Activated naive CD8-positive, alpha-beta T cell treated with anti-CD3 and anti-CD28 coated beads, Interleukin-2, amount 10 ng/mL, durations not matched to agents 7 days and 5 days (primary cell): ENCODE measurements at places on chromosomes 2 and 18. TPM values are rescaled to one million over a fixed set of nuclear protein-coding genes. Genes with fewer than 3 reads are reported as not detected.

GRCh38 chr2:193336781-193337180, 1142.0 kb upstream of the TMEFF2 start:
- DNase-seq, result no peak

- no peak for DNase-seq
Observed at GRCh38 chr2:198100346-198100745, 296.0 kb downstream of the PLCL1 start.

EFR3B gene
- 0.08 TPM for total RNA-seq

- DNase-seq, result peak; percentile 74
Observed at GRCh38 chr2:36785179-36785795, 88.8 kb downstream of the VIT start.

GRCh38 chr2:173773076-173773475, 192.1 kb downstream of the SP3 start:
- DNase-seq, result no peak

- no peak for DNase-seq
Observed at GRCh38 chr2:70633508-70633907, 79.9 kb upstream of the TGFA start.

ASPRV1 gene
- 1.2 TPM for total RNA-seq

- DNase-seq, result no peak
Observed at GRCh38 chr2:172998547-172999272, 76.9 kb upstream of the MAP3K20 start.

DNA sequence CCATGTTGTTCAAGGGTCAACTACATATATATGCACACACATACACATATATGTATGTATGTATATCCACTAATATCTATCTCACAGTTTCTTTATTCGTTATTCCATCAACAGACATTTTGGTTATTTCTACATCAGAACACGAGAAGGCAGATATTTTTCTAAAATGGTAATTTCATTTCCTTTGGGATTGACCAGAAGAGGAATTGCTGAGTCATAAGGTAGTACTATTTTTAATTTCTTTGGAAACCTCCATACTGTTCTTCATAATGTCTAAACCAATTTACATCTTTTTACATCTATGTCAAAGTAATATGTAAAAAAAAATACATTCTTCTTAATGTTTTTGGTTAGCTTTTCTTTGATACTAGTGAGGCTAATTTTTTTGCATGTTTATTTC, 630.7 kb upstream of the GCFC2 start:
- DNase-seq, result no peak

RFX8 gene
- total RNA-seq, result 2.2 TPM

DNA sequence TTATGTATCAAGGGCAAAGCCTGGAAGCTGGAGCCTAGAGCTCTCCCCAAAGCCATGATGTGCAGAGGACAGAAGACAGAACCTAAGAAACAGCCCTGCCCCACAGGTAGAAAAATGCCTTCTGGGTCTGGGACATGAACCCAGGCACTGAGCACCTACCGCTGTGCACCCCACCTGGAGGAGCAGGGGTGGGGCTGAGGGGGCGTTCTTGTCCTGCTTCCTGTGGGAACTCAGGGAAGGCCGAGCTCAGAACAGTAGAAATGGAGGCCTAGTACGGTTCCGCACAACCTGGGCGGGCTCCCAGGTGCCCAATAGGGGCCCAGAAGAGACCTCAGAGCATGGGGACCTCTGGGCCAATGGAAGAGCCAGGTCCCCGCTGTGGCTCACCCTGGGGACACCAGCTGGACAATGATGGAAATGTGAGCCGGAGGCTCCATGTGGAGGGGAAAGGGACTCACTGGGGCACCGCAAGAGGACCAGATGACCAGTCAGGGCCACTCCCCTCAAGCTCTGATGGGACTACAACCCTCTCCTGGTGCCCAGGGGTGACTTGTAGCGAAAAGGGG, 3.2 kb downstream of the CRACDL start:
- no peak for DNase-seq

GRCh38 chr2:224883172-224883516, 159.1 kb downstream of the DOCK10 start:
- no peak for DNase-seq

XDH gene
- total RNA-seq, result not detected

C1GALT1C1L gene
- not detected for total RNA-seq

PCARE gene
- total RNA-seq, result not detected

FAM110C gene
- total RNA-seq, result 0.68 TPM

RAX gene
- not detected for total RNA-seq

DNA sequence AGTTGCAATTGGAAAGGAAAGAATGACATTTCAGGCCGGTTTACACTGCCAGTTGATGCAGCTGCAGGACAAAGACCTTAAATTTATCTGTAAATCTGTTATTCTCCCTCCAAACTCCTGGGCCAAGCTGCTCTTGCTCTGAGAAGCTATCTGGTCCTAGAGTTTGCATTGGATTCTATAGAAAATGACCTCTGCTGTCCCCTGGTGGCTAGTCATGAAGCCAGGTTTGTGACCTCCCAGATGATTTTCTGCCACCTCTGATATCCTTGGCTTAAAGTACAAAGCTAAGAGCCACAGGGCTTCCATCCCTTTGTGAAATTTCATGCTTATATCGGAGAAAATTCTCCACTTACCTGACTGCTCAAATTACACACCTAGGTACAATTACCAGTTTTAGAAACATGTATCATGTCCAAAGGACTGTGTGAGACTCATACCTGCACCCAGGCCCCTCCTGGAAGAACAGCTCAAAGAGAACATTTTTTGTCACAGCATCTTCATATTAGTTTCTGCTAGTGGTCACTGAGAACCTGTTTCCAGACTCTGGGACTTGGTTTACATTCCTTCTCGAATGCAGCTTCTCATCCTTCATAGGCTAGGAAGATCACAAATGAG, 28.9 kb upstream of the IER3IP1 start:
- no peak for DNase-seq

- DNase-seq, result no peak
Observed at GRCh38 chr2:39118786-39119499, 1.9 kb downstream of the SOS1 start.

GAD1 gene
- total RNA-seq, result 1.6 TPM

- DNase-seq, result no peak
Observed at GRCh38 chr2:200338692-200339091, 32.2 kb downstream of the SPATS2L start.

GRCh38 chr2:123262856-123263255, 762.2 kb upstream of the CNTNAP5 start:
- no peak for DNase-seq

RMND5A gene
- 36.1 TPM for total RNA-seq

DNA sequence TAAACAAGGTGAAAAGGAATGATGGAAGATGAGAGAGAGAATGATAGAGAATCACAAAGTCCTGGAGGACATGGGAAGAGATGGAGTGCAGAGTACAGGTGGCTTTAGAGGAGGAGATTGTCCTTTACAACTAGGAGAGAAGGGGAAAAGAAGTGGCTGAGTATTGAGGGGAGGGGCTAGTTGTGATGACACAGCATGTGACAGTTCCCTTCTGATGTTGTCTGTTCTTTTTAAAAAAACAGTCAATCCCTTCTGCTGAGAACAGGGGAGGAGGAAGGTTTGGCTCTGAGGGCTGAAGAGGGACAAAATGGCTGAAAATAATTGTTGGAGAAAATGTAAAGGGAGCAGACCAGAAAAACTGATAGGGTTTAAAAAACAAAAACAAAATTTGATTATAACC, 44.0 kb downstream of the STEAP3 start:
- no peak for DNase-seq

DNA sequence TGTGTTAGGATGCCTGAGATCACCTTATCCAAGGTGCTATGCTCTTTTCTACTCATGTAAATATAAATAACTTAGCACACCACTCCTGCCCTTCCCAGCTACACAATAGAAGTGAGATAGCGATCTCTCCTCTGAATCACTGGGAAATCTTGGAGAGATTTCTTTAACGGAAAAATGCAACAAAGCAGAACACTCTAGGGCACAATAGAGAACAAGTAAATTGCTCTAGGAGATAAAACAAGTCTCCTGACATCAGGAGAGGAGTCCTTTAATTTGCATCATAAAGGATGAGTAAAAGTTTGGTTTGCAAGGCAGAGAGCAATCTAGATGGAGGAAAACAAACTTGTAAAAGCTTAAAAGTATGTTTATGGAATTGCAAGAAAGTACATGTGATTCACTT, 224.1 kb downstream of the PAX3 start:
- DNase-seq, result no peak

GRCh38 chr2:40103163-40103562, 324.1 kb upstream of the THUMPD2 start:
- DNase-seq, result no peak

DNA sequence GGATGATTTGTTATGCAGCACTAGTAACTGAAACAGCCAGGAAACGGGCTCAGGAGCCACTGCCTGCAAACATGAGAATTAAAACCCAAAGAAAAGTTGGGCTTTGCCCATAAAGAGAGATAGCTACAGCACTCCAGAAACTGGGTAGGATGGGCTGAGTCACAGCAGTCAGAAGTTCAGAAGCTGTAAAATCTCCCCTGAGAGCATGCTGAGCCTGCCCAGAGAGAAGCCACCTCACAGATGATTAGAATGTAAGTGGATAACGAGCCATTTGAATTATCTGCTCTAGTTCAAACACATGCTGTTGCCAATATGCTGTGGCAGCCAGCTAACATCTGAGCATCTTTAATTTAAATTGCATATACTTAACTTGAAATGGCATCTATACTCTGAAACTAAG, 388.1 kb upstream of the ACVR2A start:
- DNase-seq, result no peak

DNA sequence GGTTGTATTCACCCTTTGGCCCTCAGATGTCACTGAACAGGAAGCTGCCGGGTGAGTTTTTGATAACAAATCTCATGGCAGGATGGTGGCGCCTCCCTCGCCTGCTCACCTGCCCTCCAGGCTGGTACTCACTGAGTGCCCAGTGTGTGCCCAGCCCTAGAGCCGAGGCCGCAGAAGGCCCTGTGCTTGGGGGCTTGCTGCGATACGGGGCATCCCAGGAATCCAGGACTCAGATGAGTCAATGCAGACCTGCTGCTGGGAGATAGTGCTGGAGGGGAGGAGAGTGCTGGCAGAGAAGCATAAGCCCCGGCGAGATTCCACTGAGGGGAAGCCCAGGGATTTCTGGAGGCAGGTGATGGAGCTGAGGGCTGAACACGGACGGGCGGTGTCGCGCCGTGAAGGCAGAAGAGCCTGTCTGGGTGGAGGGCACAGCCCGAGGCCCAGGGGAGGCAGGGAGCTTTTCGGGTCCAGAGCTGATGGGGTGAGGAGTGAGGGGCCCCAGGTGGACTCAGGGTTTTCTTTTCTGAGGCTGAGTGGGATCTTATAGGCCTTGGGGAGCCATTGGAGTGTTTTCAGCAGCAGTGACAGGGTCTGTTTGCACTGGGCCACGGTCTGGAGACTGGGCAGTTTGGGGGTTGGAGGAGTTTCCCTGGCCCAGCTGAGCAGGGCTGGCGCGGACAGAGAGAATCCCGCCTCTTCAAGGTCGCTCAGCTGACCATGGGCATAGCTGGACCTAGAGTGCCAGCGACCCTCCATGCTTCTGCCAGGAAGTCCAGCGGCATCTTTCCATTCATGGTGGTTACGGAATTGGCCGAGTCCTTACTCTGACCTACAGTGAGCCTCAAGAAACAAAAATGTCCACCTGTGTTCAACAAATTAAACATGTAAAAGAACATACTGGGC, 35.5 kb downstream of the LDLRAD4 start:
- DNase-seq, result peak; percentile 4

DNA sequence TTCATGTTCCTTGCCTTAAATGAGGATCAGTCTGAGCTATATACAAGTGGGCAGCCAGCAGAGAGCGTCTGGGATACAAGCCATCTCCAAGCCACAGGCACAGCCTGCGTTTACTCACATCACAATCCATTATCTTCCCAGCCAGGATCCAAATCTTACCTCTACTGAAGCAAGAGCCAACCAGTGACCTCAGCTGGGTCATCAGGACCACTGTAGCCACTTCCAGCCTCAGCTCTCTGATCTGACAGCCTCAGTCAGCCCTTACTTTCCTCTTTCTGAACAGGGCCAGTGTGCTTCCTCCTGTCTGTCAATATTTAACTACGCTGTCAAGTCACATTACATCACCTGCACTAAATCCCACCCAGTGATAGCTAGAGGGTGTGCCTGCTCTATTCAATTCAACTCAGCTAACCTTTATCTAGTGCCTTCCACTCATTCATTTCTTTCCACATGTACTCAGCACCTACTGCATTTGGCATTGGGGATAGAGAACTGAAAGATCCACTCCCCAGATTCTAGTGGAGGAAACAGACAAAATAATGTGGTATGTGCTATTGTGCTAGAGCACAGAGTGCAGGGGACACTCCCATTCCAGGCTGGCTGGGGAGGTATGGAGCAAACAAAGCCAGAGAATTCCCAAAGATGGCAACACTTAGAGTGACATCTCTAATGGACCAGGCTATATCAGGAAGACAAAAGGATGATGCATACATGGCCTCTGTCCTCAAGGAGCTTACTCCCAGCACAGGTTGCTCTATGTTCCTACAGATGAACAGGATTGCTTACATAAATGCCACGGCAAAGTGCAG, 146.5 kb downstream of the NCKAP5 start:
- no peak for DNase-seq

DNA sequence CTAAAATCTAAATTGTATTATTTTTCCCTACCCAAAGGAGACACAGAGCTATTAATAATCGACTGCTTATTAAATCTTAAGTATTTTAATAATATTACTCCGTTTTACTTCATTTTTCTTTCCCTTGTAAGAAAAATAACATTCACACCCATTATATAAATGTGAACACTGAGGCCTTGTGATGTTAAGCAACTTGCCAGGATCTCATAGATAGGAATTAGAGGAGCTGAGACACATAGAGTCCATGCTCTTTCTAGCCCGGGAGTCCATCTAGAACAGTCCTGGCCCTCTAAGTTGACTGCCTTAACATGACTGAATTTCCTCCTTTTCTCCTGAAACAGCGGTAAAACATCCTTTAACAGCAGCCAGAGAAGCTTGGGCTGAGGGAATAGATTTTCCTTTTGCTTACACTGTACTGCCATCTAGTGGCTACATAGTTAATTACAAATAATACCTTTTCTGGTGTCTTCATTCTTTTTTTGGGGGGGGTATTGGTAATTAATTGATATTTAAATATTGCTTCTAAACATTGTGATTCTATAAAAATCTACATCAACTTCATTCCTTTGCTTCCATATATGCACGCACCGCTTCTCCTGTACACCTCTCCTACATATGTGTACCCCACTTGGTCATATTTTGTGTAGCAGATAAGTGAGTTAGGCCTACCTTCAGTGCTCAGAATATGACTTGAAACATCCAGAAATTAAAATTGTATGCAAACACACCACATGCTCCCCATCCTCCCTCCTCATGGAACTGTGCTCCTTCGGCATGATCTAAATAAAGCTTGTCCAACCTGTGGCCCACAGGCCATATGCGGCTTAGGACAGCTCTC, 125.8 kb upstream of the HNMT start:
- no peak for DNase-seq

DNA sequence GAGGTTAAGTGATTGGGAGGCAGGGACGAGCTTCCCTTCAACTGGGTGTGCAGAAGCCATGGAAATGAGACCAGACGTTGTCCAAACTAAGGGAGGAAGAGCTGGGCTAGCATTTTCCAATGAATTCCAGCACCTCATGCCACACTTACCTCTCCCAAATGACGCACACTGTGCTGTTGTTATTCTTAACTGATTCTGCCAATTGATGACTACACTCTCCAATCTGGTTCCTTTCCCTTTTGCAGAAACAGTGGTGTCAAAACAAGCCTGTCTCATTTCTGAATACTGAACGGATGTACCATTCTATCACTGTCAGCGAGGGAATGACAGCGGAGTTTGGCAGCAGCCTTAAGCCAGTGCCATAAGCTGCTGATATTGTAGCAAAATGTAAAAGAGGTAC, 380.5 kb upstream of the HNRNPA3 start:
- no peak for DNase-seq
